Cerebellar nuclear complex (tissue), 1 donor: ENCODE measurements at places on chromosomes 1 and 21.

DNA sequence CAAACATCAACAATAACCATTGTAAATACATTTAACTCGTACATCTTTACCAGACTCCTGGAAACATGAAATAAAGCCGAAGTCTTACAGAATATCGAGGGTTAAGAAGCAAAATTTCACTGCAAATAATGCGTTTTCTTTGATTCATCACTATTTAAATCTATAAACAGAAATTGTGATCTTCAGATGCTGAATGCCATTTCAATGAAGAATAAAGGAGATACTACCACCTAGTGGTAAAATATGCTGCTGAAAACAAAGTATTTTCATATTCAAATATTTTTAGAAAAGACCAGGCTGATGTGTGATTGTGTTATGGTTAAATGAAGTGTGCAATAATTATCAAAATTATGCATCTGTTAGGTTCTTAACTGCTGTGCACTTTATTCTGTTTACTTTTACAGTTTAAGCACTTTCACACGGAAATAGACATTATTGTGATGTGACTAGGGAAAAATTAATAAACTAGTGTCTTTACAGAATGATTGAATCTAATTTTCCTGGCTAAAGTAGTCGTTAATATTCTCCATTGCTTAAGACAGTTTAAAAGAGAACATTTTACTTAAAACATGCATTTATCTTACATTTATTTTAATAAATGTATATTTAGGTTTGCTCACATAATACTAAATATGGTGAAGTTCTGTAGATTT lies 1093.1 kb downstream of the MRPL39 start:
- no peak for DNase-seq

- DNase-seq = no peak
These were observed 76.2 kb downstream of the BRINP2 start for GRCh38 chr1:177246710-177247580.

DNA sequence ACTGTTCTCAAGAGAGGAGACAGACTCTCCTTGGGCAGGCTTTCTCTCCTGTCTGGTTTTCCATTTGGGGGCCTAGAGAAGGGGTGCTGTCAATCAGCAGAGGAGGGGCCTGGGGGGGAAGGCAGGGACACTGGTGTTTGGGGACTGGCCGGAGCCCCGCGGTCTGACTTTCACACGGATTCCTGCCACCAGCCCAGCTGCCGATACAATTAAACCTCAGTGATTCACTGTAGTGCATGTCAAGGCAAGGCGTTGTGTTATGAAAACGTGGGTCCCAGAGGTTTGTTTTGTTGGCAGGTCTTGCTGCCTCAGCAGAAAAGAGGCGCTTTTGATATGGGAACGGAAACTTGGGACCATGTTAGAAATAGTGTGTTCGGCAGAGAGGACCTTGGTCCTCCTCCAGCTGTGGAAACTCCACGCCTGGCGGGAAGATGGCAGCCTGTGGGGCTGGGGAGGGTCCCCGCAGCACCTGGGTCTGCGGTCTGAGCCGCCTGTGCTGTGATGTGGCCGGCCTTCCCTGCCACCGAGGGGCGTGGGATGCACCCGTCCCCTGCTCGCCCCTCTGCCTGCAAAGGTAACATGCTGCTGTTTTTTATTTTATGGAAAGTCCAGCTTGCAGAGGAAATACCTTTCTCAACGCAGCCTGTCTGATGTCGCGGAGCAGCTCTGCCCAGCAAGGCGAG lies 47.6 kb downstream of the SPSB1 start:
- no peak for DNase-seq

DNA sequence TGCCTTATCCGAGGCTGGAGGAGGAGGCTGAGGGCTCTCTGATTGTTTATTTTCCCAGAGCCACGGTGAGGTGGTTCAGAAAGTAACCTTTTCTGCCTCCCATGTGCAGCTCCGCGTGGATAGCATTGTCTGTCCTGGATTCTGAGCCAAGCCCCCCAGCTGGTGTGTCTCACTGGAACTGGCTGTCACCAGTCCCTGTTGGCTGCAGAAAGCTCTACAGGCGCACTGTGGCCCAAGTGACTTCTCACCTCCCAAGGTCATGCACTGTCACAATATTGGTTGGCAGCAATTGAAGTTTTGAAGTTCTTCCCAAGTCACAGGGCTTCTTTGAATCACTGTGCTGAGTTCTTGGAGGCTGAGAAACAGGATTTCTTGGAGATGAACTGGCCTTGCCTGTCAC lies 8.2 kb downstream of the BMP8A start:
- no peak for DNase-seq

DNA sequence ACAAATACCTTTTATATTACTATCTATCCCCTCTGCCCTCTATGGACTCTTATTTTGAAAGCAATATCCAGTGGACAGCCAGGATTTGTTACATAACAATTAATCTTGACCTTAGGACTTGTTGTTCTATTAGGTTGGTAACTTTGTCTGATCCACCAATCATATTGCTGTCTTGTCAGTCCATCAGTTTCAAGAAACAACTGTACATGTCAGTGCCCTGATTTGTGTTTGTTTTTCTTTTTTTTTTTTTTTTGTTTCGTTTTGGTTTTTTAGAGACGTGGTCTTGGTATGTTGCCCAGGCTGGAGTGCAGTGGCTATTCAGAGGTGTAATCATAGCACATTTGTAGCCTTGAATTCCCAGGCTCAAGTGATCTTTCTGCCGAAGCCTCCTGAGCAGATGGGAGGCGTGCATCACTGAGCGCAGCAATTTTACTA lies 1.5 kb upstream of the SCP2 start:
- DNase-seq = no peak

DNA sequence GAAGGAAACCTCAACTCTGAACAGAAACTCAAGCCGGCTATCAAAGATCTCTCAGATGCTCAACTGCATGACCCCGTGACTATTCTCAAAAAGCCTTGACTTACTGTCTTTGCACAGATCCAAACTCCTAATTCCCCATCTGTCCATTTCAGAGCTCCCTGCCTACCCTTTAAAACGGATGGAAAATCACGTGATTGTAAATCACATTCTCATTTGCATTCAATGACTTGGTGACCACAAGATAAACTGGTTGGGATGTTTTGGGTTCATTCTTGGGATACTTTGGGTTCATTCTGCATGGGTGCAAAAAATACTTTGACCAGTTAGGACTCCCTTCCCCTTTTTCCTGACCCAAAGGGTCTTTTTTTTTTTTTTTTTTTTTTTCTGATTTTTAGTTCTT lies 41.3 kb upstream of the RUNX1 start:
- DNase-seq = no peak

GRCh38 chr1:200873116-200873670 lies 412 bp downstream of the GPR25 start:
- DNase-seq = no peak

DNA sequence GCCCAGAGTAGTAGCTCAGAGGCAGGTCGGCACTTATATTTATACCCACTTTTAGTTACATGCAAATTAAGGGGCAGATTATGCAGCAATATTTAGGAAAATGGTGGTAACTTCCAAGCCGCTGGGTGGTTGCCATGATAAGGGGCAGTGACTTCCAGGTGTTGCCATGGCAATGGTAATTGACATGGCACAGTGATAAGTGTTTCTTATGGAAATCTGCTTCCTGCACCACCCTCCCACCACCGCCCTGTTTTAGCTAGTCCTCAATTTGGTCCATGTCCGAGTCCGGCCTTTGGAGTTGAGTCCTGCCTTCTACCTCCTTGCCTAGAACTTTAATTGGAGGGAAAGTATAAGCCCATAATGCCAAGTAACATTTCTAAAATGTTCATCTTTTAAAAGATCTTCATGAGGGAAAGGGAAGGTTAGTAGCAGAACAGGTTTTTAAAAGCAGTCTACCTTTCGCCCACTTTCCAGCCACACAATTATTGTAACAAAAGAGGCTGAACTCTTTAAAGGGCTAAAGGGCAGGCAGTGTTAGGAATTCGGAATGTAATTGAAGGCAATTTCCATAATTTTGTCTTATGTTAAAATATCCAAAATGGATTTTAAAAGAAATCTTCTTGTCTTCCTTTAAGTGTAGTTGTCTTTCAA lies 21.7 kb downstream of the ZBTB8B start:
- DNase-seq = no peak

DNA sequence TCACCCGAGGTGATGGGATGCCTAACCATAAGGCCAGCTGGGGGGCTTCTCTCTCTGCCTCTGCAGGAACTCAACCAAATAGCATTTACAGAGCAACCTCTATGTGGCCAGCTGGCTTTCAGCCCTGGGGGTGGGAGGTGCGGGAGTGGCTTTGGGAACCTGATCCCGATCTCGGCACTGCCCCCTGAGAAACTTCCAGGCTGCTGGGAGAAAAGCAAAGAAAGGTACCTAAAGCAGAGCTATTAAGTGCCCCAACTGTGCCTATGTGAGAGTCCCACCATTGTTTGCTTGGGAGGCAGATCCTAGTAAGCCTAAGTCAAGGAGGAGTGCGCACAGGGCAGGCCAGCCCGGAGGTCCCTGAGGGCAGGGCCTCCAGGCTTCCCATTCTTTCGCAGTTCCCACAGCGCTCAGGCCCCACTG lies 7.0 kb downstream of the KRTCAP2 start:
- no peak for DNase-seq

DNA sequence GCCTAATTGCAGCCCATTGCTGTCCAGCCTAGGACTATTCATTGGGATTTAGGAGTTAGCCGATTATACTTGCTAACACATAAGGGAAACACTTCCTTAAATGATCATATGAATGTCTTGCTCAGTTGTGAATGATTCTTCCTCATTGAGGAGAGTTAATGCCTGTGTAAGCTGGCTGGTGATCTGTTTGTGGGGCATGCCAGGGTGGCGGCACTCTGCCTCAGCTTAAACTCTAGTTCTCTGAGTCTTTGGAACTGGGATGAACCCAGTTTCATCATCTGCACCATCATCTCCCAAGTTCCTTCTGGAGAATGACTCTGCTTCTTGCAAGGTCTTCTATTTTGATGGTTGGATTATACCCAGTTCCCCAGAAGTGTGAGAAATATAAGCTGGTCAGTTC lies 23.9 kb upstream of the SLAMF6 start:
- no peak for DNase-seq

GRCh38 chr1:163271535-163271934 lies 50.2 kb upstream of the NUF2 start:
- DNase-seq = no peak

- no peak for DNase-seq
These were observed 82.3 kb downstream of the CYYR1 start for GRCh38 chr21:26490771-26491170.

DNA sequence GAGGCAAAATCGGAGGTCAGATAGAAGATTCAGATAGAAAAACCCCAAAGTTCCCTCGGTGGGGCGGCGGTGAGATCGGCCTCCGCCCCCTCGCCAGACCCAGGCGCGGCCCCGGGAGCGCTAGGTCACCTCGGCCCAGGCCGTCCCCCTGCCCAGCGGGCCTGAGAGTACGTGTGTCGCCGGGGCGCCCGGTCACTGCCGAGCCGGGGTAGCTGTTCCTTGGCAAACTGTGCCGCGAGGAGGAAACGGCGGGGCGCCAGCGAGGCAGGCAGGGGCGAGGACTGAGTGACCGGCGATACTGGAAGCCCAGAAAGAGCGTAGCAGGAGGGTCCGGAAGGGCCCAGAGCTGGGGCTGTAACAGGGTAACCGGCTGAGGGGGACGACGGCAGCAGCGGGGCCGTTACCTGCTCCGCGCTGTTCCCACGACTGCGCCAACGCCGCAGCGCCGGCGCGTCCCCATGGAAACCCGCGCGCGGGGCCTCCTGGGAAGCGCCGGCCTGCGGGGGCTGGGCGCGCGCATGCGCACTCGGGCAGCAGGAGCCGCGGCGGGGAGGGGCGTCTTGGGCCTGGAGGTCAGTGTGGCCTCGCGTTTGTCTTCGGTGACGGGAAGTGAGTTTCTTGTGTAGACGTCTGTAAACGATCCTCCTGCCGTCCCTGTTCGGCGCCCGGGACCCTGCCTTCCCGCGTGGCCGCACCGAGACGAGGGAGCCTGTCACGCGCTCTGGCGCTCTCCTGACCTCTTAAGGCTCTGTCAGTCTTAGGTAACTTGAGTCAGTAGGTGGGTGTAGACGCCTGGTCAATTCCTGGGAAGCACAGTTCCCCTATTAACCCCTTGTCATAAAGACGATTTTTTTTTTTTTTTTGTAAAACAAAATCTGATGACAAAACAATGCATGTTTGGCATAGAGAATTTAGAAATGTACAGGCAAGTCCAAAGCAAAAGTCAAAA lies at the start of gene LCA5L:
LCA5L (minus strand) TSS at position 458 of the 949 bp plus-strand sequence. CDS start 17,285 bp downstream, outside the sequence.
- DNase-seq = no peak

DNA sequence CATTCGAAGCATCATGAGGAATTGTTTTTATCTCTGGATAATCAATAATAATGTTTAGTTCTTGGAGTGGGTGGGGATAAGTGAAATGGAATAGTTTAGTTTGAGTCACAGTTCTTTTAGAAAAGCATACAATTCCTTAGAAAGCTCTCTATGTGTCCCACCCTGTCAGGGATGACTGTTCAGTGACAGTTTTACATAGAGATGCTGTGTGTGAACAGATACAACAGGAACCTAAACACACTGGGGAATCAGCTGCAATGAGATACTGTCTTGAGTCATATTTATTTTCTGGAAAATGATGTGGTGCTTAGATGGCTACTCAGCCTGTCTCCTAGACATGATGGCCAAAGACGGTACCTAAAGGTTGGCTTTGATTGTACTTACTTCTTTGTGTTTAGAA lies 25.7 kb upstream of the CCDC190 start:
- DNase-seq = no peak

DNA sequence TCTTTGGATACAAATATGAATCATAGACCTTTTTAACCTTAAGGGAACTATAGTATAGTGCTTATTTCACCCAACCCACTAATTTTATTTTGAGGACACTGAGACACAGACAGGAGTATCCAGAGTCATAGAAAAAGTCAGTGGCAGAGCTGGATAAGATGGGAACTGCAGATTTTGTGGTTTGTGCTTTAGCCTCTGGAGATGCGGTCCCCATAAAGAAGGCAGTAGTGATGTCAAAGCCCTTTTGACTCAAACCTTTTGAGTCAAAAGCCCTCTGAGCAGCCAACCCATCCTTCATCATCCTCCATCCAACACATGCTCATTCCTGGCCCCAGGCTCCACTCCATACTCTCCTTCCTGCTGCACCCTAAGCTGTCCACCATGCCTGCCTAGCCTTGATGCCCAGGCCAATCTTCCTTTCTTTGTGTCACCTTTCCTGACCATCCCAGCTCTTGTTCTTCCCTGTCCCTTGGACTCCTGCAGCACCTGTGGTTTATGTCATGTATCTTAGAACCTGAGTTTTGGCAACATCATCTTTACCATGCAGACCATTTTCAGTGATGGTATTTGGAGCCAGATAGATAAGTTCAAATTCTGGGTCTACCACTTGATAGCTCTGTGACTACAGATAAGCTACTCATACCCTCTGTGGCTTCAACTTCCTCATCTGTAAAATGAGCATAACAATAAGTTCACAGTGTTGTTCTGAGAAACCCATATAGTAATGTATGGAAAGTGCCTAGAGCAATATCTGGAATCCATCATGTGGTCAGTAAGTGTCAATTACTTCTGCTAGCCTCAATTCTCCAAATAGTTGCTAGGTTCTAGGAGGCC lies 20.1 kb downstream of the SLAMF1 start:
- no peak for DNase-seq

- DNase-seq = no peak
These were observed 14.9 kb downstream of the KNCN start for GRCh38 chr1:46536527-46536926.

GRCh38 chr1:169053196-169053595 lies 53.3 kb upstream of the ATP1B1 start:
- no peak for DNase-seq

- no peak for DNase-seq
These were observed 748.8 kb upstream of the NCAM2 start for GRCh38 chr21:20249401-20249800.
